Posterior vena cava (tissue), 2 donors: ENCODE measurements at places on chromosomes 3 and 15. TPM values are rescaled to one million over a fixed set of nuclear protein-coding genes. Genes with fewer than 3 reads are reported as not detected.

SERINC4 gene
- total RNA-seq = not detected

TMEM158 gene
- total RNA-seq = 16.6 TPM

SCAMP5 gene
- 2.4 TPM for total RNA-seq

LYZL4 gene
- not detected for total RNA-seq

CCDC33 gene
- not detected for total RNA-seq

P4HTM gene
- 26.1 TPM for total RNA-seq

STAB1 gene
- total RNA-seq = 303 TPM

ASB14 gene
- total RNA-seq = not detected

ZNF609 gene
- 32.8 TPM for total RNA-seq

KPNA4 gene
- total RNA-seq = 91.6 TPM

MAP4 gene
- total RNA-seq = 380 TPM

CCRL2 gene
- total RNA-seq = 2.0 TPM

EPHB1 gene
- 3.7 TPM for total RNA-seq

C3orf62 gene
- total RNA-seq = 3.3 TPM

CILP gene
- total RNA-seq = 43.4 TPM

MOBP gene
- 0.19 TPM for total RNA-seq

C3orf20 gene
- not detected for total RNA-seq

MESD gene
- 21.0 TPM for total RNA-seq

IGF2BP2 gene
- total RNA-seq = 4.1 TPM

LEKR1 gene
- 1.6 TPM for total RNA-seq

MUC4 gene
- not detected for total RNA-seq

CFAP44 gene
- 5.9 TPM for total RNA-seq

AMIGO3 gene
- not detected for total RNA-seq

HOMER2 gene
- 3.0 TPM for total RNA-seq

CCR9 gene
- not detected for total RNA-seq

RAD51 gene
- total RNA-seq = 1.0 TPM

SPINK8 gene
- not detected for total RNA-seq

VGLL3 gene
- total RNA-seq = 87.2 TPM

GABRR3 gene
- not detected for total RNA-seq

CSTA gene
- 3.5 TPM for total RNA-seq

MEX3B gene
- total RNA-seq = 2.7 TPM

SNRK gene
- 34.8 TPM for total RNA-seq

NUSAP1 gene
- 1.3 TPM for total RNA-seq

IMPG2 gene
- total RNA-seq = 0.38 TPM

ZNF502 gene
- 5.7 TPM for total RNA-seq

TRIM42 gene
- total RNA-seq = not detected

TGM4 gene
- total RNA-seq = not detected

FOXL2 gene
- total RNA-seq = not detected
